ENCODE measurements at places on chromosomes 6 and 20.

DNA sequence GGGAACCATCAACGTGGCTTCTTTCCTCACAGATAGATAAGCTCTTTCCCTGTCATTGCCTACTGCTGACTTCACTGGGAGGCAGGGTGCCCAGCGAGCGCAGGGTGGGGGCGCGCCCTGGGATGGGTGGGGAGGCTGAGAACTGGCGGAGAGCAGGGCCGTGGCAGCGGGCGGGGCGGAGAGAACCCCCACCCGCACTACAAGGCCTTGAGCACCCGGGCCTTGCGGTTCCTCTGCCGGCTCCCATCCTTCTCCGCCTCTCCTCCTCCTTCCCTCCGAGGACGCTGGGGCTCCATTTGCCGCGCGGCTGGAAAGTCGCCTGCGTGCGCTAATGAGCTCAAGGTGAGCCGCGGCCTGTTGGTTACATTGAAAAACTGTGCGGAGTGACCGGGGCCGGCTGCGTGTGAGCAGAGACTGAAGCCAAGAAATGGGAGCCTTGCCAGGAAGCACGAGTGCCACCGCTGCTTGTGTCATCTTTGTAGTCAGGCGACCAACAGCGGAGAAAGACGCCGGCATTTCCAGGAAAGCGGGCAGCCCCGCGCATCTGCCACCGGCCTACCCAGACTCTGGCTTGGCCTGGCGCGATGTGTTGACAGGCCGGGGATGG lies 963.5 kb upstream of the SLC35B3 start:
- DNase-seq, result no peak

DNA sequence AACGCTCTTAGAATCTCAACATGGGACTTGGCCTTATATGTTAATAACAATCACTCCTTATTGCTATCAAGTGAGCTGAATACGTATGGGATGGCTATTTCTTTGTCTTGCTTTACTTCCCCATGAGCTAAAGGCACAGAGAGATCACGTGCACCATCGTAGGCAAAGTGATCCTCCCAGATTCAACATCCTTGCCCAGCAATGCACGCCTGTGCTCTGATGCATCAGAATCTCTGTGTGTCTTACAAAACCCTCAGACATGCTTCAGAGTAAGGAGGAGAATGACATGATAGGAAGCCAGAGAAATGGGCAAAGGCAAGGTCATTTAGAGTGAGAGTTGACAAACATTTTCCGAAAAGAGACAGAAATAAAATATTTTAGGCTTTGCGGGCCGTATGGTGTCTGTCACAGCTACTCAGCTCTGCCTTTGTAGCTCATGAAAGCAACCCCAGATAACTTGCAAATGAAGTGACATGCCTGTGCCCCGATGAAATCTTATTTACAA lies 277.6 kb upstream of the CDH4 start:
- no peak for DNase-seq

DNA sequence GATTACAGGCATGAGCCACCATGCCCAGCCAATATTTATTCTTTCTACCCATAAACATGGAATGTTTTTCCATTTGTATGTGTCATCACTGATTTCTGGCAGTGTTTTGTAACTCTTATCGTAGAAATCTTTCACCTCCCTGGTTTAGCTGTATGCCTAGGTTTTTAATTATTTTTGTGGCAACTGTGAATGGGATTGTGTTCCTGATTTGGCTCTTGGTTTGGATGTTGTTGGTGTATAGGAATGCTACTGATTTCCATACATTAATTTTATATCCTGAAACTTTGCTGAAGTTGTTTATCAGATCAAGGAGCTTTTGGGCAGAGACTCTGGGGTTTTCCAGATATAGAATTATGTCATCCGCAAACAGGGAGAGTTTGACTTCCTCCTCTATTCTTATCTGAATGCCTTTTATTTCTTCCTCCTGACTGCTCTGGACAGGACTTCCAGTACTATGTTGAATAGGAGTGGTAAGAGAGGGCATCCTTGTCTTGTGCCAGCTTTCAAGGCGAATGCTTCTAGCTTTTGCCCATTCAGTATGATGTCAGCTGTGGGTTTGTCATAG lies 198.6 kb downstream of the ZDHHC14 start:
- DNase-seq, result no peak

DNA sequence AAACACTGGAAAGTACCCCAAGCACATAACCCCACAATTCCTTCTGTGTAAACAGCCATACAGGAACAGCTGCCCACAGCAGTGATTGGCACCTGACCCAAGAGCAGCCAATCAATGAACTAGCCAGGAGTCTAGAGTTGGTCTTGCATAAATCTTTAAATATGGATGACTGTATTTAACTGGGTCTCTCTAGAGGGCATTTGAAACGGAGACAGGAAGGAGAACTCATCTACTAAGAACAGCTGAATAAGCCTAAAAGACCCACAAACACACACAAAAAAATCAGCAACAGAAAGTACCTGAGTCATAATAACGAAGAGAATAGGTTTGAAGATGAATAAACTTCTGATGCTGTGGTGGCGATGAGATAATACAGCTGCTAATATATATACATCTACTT lies 49.0 kb upstream of the ASF1A start:
- no peak for DNase-seq

Measured in stimulated activated CD4-positive, alpha-beta T cell treated with anti-CD3 and anti-CD28 coated beads, Interleukin-15, amount 100 ng/mL, for 1 hour (primary cell).